Substantia nigra (tissue), 51 donors: ENCODE measurements at places on chromosomes 13 and 19.

DNA sequence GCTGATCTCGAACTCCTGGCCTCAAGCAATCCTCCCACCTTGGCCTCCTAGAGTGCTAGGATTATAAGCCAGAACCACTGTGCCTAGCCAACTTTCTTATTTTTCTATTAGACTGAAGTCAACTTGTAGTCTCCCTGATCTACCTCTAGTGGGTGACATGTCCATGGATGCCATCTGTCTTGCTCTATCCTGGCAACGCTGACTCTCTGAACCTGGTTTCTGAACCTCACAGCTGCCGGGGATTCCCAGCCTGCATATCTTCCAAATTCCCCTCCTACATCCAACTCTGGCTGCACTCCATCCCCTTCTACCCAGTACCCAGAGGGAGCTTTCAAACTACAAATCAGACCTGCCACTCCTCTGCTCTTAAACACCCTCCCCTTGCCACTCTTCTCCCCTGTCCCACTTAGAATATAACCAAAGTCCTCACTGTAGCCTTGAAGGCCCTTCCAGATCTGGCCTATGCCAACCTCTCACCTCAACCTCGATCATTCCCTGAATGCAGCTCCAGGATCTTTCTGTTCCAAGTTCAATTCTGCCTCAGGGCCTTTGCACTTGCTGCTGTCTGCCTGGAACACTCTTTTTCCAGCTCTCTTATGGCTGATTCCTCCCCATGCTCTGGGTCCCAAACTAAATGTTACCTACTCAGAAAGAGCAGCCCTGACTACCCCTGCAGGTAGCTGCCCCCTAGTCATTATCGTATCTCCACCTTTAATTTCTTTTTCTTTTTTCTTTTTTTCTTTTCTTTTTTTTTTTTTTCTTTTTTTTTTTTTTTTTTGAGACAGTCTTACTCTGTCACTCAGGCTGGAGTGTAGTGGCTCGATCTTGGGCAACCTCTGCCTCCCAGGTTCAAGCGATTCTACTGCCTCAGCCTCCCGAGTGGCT lies 2.2 kb downstream of the CLIP3 start:
- no peak for DNase-seq

- no peak for DNase-seq
These were observed 419.9 kb upstream of the PRR20A start for GRCh38 chr13:56720841-56721240.

- DNase-seq = no peak
These were observed 29.1 kb downstream of the SHISA2 start for GRCh38 chr13:26022538-26023292.

DNA sequence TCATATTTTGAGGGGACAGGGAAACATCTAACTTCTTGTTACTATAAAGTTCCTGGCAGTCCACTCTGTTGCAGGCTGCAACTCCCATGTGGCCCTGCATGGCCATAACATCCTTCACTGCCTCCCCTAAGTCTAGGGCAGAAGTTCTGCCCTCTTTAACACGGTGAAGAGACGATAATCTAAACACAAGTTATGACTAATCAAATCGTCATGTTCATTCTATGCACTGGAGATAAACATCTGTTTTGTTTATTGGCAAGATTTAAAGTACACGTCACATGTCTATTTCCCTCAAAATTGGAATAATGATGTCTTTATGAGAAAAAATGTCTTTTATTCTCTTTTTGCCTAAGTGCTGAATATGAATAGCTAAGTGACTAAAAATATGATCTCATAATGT lies 1629.4 kb downstream of the PCDH9 start:
- no peak for DNase-seq

GRCh38 chr13:83204886-83205285 lies 677.4 kb downstream of the SLITRK1 start:
- DNase-seq = no peak

GRCh38 chr13:25727250-25727649 lies 324.6 kb downstream of the SHISA2 start:
- no peak for DNase-seq

DNA sequence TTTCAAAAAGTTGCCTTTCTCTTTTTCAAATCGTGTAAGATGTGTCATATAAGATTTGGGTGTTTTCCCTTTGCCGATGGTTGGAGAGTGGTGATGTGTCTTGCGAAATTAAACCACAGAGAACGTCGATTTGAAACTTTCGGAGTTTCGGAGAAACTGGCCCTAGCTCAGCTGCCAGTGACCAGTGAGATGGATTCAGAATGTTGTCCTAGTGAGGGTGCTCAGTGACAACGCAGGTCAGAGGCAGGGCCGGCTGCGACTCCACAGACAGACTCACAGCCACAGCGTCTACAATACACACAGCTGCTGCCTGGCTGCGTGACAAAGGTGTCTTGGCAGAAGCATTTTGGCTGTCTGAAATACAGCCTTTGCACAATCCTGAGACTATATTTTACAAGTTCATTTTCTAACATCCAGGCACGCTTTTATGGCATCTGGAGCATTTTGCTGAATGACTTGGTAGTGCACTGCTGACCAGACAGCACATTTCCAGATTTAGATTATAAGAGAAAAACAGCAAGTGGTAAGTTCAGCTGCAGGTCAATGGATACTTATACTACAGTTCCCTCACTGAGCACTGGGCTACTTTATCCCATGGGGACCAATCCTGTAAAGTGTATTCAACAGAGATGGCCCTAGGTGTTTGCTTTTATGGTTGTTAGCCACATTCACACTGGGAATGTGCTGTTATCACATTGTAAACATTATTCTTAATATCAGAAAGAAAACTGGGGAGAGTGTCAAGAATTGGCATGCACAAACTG lies 207.5 kb downstream of the KCNRG start:
- peak; percentile 40 for DNase-seq

- no peak for DNase-seq
These were observed 423 bp downstream of the LSM14A start for GRCh38 chr19:34172661-34173192.

DNA sequence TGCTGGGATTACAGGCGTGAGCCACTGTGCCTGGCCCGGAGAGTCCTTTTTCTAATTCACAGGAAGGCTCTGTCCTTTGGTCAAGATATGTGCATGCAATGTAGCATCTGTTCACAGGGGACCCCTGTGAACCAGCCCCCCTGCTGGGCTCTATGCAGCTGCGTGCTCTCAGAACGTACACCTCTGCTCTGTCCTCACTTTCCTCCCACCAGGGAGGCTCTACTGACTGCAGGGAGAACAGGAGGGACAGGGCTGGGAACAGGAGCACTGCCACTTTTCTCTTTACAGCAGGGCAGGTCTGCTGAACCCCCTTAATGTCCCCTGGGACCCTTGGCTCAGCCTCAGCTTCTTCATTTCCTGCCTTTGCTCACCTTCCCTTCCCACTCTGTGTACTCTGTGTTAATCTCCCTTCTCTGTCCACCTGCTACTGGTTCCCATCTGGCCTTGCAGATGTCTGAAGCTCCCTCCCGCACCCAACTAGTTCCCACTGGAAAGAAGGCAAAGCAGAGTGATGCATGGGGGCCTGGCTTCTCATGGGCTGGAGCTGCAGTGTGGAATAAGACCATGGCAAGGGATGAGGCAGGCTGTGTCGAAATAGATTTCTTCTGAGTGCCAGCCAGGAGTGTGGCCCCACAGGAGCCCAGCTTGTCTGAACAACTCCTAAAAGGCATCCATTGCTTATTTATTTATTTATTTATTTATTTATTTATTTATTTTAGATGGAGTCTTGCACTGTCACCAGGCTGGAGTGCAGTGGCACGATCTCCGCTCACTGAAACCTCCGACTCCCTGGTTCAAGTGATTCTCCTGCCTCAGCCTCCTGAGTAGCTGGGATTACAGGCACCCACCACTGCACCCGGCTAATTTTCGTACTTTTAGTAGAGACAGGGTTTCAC lies 7.2 kb downstream of the ADGRE2 start:
- DNase-seq = no peak
